GM10248 (cell line): ENCODE measurements at places on chromosomes 16 and 17.

- no peak for DNase-seq
These were observed 210.0 kb downstream of the C16orf95 start for GRCh38 chr16:87107201-87107600.

DNA sequence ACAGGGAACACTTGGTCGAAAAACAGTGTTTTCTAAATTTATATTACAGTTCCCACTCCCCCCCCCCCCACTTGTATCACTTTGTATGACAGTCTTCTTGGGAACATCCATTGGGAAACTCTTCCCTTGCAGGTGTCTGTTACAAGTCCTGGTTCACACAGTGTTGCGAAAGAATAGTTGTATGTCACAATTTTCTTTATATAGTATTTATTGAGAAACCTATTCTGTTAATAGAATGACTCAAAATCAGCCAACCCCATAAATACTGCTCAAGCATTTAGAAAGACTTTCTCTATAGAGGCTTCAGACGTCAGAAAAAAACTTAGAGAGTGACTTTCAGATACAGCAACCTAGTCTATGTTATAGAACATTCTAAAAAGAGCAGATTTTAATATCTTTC is 414.4 kb downstream of the WWOX start:
- DNase-seq = no peak

DNA sequence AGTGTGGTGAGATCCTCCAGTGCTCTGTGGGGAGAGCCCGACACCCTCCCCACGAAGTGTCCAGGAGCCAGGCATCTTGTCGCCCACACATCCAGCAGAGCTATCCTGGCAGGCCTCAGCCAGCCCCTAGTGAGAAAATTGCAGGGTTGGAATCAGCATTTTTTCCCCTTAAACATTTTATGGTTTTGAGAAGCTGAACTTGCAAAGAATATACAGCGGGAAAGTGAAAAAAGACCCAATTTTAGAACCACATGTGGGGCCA is 84.6 kb downstream of the SOCS1 start:
- no peak for DNase-seq

- peak; percentile 71 for DNase-seq
These were observed 28.1 kb downstream of the KIAA0513 start for GRCh38 chr16:85055493-85056210.

DNA sequence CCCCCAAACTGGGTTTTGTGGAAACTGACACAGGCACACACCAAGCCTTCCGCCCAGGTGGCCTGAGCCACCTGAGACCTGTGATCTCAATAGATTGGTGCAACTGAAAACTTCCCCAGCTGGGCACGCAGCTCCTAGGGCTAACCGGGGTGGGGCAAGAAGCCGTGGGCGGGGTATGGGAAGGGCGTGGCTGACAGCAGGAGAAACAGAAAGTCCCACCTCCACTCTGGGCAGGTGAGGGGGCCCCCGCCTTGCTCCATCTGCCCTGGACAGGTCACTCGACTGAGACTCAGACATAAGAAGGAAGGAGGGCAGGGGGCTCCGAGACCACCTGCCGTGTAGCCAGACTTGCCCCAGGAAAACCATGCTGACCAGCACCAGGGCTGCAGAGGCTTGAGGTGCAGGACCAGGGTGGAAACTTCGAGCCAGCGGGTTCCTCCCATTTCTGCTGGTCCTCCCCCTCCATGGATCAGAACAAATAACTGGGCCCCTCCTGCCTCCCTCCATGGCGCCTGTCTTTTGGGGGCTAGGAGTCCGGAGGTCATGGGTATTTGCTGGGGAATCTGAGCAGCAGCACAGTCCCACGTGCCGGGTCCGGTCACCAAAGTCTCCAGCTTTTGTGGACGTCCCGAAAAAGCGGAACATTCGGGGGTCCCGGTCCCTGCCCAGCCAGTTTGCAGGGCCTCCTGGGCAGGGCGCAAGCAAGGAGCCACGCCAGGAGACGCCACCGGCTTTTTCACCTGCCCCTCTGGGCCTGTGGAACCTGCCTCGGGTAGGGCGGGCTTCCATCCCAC is 1.3 kb downstream of the TIMP2 start:
- peak; percentile 78 for DNase-seq

DNA sequence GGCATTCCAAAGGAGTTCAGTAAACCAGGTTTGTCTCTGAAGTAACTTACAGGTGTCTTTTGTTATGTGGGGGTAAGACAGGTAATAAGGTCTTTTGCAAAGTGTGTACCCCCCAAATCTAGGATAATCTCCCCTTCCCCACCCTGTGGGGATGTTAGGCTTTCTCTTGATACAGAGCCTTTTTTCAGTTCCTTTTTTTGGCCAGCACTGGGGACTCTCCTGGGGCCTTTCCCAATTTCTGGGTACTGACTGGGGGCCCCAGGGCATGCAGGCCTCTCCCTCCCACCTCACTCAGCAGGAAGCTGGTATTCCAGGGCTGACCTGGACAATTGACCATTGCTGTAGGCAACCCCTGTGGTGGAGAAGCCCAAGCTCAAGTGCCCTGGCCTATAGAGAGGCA is 84.3 kb upstream of the IRX6 start:
- no peak for DNase-seq

- DNase-seq = no peak
These were observed 13.1 kb downstream of the BCAR1 start for GRCh38 chr16:75238132-75238852.

GRCh38 chr16:24214992-24215391 is 41.1 kb upstream of the CACNG3 start:
- no peak for DNase-seq

DNA sequence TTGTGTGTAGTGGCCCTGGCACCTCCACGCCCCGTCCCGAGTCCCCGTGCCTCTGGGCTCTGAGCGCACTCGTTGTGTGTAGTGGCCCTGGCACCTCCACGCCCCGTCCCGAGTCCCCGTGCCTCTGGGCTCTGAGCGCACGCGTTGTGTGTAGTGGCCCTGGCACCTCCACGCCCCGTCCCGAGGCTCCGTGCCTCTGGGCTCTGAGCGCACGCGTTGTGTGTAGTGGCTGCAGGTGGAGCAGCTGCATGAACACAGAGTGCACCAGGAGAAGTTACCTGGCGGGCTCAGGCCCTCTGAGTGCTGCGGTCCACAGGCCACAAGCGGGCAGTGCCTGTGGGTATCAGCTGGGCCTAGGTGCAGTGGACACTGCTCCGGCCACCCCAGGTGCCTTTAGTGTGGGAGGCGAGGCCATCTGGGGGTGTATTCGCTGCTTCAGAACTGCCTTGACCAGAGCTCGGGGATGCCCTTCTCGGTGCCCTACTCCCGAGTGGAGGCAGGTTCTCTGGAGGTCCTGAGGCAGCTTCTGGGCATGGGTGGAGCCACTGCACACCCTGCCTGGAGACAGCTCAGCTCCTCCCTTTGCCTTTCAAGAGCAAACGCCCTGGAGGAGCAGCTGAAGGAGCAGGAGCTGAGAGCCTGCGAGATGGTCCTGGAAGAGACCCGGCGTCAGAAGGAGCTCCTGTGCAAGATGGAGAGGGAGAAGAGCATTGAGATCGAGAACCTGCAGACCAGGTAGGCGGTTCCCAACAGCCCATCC is 17.3 kb upstream of the CAPN15 start:
- no peak for DNase-seq

DNA sequence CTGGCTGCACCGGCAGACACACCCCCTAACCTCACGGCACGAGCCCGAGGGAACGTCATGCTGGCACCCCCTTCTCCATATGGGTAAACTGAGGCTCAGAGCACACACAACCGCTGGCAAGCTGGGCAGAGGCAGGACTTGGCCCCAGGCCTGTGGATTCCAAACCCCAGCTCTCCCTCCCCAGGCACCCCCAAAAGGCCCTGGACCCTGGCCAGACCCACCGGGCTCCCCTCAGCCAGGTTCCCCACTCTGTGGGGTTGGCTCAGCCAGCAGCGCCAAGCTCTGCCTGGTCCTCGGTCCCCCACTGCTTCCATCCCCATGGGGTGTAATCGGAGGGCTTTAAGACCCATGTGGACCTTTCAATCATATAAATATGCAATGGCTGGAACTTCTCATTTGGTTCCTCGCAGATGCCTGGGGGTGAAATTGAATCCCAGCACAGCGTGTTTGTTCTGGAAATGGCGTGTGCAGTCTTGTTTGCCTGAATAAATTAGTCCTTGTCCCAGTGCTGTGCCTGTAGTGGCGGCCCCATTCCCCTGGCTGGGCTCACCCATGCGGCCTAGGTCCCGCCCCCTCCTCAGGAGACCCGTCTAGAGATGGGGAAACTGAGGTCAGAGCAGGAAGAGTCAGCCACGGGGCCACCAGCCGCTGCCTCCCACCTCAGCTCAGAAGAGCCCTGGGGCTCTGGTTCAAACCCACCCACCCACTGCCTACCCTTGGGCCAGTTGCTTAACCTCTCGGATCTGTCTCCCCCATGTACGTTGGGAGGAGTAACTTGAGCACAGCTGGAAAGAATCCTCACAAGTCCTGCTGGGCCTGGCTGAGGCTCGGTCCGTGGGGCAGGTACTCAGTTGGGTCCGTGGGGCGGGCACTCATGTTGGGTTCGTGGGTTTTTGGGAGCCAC is 57.3 kb downstream of the ZFPM1 start:
- no peak for DNase-seq

GRCh38 chr16:24044467-24044866 is 208.7 kb downstream of the PRKCB start:
- DNase-seq = no peak

GRCh38 chr17:63838631-63839171 is 3.8 kb downstream of the SMARCD2 start:
- no peak for DNase-seq

DNA sequence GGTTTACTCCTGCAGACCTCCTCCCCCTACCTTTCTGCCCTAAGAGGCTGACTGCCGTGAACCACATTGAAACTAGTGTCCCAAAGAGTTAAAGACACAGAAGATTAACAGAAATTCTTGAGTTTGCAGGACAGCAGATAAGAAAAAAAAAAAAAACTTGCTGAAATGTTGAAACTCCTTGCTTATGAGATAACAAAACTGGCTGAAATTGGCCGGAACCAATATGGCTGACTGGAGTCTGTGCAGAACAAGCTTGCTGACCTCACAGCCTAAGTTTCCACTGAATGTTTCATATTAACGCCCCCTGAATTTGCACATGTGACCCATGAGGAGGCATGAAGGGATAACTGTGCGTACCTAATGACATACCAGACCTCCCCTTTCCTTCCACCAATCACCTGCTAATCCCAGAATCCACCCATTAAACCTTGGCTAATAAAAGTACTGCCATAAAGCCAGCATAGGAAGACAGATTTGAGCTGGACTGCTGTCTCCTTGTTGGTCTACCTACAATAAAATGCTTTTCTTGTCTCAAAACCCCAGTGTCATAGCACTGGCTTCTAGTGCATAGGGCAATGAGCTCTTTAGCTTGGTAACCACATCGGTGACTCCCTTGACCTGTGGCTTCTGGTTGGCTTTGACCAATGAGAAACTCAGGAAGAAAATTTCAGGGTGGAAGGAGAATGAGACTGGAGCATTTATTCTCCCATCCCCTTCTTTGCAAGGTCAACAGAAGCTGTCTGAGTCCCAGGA is 80.1 kb downstream of the PMP22 start:
- DNase-seq = no peak

GRCh38 chr16:47069841-47070584 is 73.7 kb downstream of the NETO2 start:
- no peak for DNase-seq

DNA sequence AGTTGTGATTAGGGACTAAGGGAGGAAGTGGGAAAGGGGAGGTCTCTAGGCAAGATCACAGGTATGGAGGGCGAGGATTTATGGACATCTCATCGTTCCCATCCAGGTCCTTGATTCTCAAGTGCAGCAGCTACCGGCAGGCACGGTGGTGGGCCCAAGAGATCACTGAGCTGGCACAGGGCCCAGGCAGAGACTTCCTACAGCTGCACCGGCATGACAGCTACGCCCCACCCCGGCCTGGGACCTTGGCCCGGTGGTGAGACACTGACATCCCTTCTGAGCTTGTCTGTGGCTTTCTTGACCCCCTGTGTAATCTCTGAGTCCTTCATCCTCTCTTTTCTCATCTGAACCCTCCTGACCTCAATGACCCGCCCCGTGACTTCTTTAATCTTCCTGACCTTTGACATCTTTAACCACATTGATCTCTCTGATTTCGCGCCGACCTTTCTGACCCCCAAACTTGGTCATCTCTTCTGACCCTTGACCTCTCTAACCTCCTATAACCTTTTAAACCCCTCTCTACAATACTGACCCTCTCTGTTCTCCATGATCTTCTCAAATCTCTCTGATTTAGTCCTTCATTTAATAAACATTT is 3.8 kb downstream of the PLD2 start:
- no peak for DNase-seq

DNA sequence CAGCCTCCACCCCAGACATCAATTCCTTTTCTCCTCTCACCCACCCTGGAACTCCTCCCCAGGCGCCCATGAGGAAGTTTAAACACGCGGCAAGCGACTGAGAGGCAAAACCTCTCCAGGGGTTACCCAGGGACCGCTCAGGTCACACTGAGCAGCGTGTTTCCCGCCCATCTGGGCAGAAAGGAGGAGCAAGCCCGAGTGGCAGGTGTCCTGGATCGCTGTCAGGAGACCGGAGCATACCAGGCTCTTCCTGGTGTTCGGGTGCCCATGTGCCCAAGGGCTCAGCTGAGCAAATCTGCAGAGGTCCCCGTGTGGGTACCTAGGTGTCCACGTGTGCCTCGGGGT is 491 bp downstream of the SLC25A19 start:
- DNase-seq = peak; percentile 37

DNA sequence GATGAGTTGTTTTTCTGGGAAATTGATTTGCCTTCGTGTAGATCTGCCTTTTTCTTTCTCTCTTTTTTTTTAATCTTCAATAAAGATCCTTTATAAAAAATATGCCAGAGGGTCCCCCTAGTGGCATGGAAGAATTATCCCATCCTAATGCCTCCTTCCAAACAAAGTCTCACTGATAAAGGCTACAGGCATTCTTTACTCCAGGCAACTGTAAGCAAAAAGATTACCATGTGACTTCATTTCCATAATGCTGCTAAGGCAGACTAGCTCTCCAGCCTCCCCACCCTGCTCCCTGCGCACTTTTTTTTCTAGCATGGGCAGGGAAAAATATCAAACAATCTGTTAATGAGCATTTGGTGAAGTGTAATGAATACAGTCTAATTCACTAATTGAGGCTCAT is 220.2 kb upstream of the CDH8 start:
- DNase-seq = no peak

DNA sequence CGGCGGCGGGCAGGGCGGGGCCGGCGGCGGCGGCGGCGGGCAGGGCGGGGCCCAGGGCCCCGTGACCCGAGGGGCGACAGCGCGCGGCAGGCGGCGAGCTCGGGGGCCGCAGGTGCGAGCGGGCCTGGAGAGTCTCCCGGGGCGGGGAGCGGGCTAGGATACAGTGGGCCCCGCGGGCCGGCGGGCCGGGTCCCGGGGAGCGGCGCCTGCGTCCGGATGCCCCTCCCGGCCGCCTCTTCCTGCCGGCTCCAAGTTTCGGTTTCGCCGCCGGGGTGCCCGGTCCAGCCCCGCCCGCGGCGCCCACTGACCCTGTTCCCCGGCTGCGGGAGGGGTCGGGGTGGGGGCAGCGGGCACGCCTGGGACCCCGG is at the start of gene RNF213:
Gene RNF213 (plus strand): TSS at position 62 of the 368 bp plus-strand sequence. CDS start 2,830 bp downstream, outside the sequence.
- DNase-seq = peak; percentile 82

GRCh38 chr17:57556977-57557376 is 188.1 kb downstream of the CCDC182 start:
- DNase-seq = no peak

- no peak for DNase-seq
These were observed 23.4 kb downstream of the SMIM36 start for GRCh38 chr17:55487695-55488432.

- no peak for DNase-seq
These were observed 18.7 kb upstream of the RFFL start for GRCh38 chr17:35082073-35082657.

- no peak for DNase-seq
These were observed 47.3 kb downstream of the PRKCA start for GRCh38 chr17:66349521-66350254.
